ENCODE measurements at places on chromosomes 6 and 20.

DNA sequence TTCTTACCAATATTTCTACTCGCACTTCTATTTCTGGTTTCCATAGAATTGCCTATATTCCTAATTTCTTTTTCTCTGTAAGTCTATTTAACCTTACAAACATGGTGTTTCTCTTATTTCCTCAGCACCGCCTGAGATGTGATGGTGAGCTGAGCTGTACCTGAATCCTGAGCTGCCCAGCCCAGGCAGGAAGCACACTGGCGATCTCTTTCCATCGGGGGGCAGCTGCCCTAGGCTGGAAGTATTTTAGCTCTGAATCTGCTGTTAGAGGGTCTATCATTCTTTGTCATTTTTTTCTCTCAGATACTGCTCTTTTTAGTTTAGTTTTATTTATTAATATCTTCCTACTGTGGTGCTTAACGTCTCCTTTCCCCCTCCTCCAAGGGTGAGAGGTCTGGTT is 173.4 kb upstream of the SLC35B3 start:
- DNase-seq: no peak

DNA sequence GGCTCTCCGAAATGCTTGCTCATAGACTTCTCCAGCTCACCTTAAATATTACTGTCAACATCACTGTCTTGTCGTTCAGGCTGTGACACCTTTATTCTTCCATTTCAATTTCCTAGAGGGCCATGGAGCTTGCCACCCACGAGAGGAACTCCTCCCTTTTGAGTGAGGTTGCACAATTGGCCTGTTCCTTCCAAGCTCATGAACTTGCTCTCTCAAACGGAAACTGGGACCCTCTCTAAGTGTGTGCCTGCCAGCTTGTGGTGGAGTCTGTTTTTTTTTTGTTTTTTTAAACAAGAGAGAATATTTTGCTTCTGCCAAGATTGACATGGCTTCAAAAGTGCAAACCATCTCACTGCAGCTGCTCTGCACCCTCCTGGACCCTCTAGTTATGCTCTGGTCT is 19.3 kb upstream of the IYD start:
- no peak for DNase-seq

- DNase-seq: no peak
These were observed 22.8 kb upstream of the MEI4 start for GRCh38 chr6:77630014-77630413.

- peak; percentile 92 for DNase-seq
These were observed at the start of gene TMEM170B for GRCh38 chr6:11537229-11538051. TMEM170B (plus strand) TSS chr6:11537749; CDS start chr6:11538278, 529 bp downstream.

DNA sequence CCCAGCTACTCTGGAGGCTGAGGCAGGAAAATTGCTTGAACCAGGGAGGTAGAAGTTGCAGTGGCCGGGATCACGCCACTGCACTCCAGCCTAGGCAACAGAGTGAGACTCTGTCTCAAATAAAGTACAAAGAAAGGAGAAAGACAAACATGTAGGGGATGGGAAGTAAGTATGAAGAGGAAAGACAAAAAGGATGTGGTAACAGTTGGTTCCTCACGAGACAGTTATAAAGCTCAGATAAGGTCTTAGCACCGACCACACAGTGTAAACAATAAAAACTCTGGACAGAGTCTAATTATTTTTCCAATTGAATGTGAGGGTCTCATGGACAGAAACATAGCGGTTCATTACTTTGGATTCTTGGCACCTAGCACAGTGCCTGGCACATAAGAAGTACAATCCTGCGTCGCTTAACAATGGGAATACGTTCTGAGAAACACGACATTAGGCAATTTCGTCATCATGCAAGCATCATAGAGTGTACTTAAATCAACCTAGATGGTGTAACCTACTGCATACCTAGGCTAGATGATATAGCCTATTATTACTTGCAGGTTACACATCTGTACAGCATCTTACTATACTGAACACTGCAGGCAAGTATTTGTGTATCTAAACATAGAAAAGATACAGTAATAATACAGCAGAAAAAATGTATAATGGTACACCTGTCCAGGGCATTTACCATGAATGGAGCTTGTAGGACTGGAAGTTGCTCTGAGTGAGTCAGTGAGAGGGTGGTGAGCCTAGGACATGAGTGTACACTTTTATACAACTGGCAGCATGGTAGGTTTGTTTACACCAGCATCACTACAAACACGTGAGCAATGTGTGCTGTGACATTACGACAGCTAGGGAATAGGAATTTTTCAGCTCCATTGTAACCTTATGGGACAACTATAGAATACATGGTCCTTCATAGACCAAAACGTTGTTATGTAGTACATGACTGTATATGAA is 38.2 kb downstream of the MBOAT1 start:
- DNase-seq: no peak

- no peak for DNase-seq
These were observed 314.1 kb upstream of the SGK1 start for GRCh38 chr6:134632024-134632423.

GRCh38 chr20:38790200-38791053 is 15.1 kb upstream of the PPP1R16B start:
- peak; percentile 16 for DNase-seq

- no peak for DNase-seq
These were observed 88.5 kb downstream of the BCAS1 start for GRCh38 chr20:53981752-53982437.

DNA sequence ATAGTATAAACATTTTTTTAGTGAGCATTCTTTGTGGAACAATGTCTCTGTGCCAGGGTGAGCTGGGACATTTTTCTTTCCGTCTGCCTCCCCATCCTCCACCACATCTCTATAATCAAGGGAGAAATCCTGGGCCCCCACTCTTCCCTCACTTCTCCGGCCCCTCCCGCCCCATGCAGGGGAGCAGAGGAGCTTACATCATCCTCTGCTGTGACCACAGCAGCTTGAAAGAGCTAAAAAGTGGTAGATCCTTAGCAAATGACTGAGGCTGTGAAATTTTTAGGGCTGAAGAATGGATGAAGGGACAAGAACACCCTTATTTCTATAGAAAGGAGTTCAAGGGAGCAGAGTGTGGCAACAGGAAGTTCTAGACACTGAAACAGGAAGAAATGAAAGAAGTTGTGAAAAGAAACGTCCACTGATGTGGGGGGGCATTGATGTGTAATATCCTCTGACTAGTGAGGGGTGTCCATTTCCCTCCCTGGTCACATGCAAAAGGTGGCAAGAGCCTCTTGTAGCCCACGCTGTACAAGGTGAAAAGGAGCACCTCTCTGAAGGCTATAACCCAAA is 380.3 kb upstream of the JARID2 start:
- no peak for DNase-seq

All from stimulated activated CD8-positive, alpha-beta memory T cell treated with anti-CD3 and anti-CD28 coated beads, Interleukin-4, amount 100 ng/mL, for 4 hours (primary cell).